ENCODE measurements at places on chromosomes 13 and 19. TPM values are rescaled to one million over a fixed set of nuclear protein-coding genes. Genes with fewer than 3 reads are reported as not detected.

- no peak for DNase-seq
These were observed 28.2 kb upstream of the ZBTB7A start for GRCh38 chr19:4094761-4095487.

- no peak for DNase-seq
These were observed 8.0 kb downstream of the UBXN6 start for GRCh38 chr19:4449639-4450028.

- no peak for DNase-seq
These were observed 479.1 kb downstream of the FOXO1 start for GRCh38 chr13:40187324-40187795.

DNA sequence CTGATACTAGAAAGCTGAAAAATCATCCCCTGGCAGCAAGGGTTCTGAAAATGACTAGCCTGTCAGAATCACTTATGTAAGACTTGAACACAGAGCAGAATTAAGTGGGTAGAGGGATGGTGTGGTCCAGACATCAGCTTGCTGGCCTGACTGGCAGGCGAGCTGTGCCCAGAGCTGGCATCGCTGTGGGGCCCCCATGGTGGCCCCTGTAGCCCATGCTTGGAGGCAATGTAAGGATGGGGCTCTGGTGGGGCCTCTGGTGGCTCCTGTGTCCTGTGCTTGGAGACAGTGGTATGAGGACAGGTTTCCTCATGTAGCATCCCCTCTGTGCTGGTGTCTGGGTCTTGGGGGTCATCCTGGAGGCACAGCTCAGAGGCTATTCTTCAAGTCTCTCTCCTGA is 332.1 kb downstream of the SHISA2 start:
- DNase-seq: no peak

GRCh38 chr19:17107546-17108452 is 32.2 kb downstream of the MYO9B start:
- no peak for DNase-seq

- DNase-seq: no peak
These were observed 6.8 kb downstream of the ATP13A1 start for GRCh38 chr19:19656451-19657396.

DNA sequence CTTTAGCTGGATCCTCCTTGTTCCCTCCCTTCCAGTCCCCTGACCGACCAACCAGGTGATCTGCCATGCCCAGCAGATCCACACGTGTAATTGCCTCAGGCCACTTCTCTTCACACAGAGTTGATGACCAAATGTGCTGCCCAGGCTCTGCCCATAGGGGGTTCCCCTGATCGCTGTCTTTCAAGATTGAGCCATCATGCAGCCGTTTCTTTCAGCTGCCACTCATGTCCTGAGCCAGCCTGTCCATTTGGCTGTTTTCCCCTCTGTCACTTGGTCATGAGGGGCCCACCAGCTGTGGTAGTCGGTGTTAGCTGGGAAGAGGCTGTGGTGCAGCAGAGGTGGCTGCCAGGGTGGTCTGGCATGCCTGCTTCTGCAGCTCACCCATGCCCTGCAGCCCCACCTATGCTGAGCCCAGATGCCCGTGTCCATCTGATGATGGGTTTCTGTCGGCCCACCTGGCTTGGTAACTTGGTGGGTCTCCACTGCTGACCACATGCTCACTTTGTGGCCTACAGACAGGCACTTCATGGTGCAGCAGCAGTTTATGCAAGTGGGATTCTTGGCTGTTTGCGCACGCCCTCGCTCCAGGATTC is 35.6 kb upstream of the GPR183 start:
- no peak for DNase-seq

GRCh38 chr19:3007975-3008374 is 21.1 kb downstream of the TLE2 start:
- no peak for DNase-seq

DNA sequence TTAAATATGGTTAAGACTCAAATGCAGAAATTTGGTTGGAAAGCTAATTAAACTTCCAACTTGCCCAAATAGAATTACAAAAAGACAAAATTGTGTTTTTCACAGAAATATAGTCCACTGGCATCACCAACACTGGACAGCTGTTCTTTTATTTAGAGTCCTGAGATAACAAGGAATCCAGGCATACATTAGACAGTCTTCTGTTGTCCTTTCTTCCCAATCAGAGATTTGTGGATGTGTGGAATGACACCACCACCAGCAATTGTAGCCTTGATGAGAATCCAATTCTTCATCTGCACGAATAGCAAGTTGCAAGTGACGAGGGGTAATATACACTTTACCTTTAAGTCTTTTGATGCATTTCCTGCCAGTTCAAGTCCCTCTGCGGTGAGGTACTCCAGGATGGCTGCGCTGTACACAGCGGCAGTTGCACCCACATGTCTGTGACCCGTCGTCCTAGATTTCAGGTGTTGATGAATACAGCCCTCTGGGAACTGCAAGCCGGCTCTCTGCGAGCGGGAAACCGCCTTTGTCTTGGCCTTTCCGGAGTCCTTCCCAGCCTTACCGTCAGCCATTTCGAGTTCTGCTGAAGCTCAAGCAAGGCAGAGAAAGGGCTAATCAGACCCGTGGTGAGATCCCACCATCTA is 14.7 kb downstream of the UBAC2 start:
- no peak for DNase-seq

- no peak for DNase-seq
These were observed 77.9 kb downstream of the SOX1 start for GRCh38 chr13:112144616-112145550.

- DNase-seq: peak; percentile 94
These were observed 8.0 kb downstream of the RGCC start for GRCh38 chr13:41465241-41465847.

DNA sequence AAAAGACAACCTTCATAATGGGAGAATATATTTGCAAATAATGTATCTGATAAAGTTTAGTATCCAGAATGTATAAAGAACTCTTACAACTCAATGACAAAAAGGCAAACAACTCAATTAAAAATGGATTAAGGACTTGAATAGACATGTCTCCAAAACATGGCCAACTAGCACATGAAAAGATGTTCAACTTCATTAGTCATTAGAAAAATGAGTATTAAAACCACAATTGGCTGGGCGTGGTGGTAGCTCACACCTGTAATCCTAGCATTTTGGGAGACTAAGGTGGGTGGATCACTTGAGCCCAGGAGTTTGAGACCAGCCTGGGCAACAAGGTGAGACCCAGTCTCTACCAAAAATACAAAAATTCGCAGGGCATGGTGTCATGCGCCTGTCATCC is 18.8 kb upstream of the ZMYM5 start:
- no peak for DNase-seq

Gene FCAR
- not detected for total RNA-seq

Gene IGFL3
- not detected for total RNA-seq

Gene COX7A1
- total RNA-seq: not detected

Gene FXYD7
- not detected for total RNA-seq

All from natural killer cell treated with Interleukin-12 subunit alpha and Interleukin-12 subunit beta and Interleukin-15 and Interleukin-18, amount 100 ng/mL, for 72 hours (primary cell).